Right kidney (tissue), 9 donors: ENCODE measurements at places on chromosomes 3 and 15.

- DNase-seq, result no peak
Observed at GRCh38 chr3:64958199-64958843, 270.5 kb upstream of the ADAMTS9 start.

DNA sequence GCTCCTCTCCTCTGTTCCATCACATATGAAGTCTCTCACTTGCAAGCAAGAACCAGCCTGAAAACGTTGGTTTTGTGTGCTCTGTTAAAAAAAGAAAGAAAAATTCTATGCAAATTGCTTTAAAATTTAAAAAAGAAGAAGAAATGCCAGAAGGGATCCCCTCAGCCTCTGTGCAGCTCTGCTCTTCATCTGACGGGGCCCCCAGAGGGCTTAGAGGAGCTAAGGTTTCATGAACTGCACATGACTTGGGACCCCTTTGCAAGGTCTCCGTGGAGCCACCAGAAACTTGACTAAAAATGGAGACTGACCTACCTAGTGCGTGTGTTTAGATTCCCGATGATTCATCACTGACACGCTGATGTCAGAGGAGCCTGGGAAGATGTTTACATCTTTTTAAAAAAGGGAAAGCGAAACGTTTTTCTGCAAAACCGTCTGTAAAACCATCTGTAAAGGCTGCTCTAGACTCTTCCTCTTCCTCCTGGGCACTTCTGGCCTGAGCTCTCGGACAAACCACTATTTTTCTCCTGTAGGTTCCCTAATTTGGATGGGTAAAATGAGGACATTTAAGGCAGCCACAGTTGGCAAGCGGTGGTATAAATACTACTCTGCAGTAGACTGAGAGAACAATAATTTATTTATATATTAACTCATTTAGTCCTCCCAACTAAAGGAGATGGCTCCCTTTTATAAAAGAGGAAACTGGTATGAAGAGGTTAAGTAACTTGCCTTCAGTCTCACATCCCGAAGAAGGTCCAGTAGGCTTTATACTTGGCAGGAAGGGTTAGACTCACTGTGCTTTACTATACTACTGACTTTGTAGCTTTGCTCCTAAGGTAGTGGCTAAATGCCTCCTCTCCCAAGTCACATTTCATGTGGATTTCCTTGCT lies 67.2 kb upstream of the POLG start:
- DNase-seq, result no peak

DNA sequence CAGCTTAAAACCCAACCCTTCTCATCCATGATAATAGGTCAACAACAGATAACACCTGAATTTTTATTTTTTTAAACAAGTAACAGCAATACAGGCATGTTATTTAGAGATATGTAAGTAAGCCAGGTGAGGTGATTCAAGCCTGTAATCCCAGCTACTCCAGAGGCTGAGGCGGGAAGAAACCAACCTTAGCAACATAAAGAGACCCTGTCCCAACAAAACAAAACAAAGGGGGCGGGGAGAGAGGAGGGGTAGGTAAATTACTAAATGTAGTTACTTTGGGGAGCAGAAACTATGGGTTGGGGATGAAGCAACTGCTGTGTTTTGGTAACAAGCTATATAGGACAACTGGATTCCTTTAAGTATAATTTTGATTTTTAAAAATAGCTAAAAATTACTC lies 47.0 kb downstream of the GNB4 start:
- no peak for DNase-seq

GRCh38 chr15:27260523-27260922 lies 289.5 kb downstream of the GABRG3 start:
- no peak for DNase-seq

GRCh38 chr3:14605744-14606143 lies 45.8 kb upstream of the CCDC174 start:
- no peak for DNase-seq

DNA sequence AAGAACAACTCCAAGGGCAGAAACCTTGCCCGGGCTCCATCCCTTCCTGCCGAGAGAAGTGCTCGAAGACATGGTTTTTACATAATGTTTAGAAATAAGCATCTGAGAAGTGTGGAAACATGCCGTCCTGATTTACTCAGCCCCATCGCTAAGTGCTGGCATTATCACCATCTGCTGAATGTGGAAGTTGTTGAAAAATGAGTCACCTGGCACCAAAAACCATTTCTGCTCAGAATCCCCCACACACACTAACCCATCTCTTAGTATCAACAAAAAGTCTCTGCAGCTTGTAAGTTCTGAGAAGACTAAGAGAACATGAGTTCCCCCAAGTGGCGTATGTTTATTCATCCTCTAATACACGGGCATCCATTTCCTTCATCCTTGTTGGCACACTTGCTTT lies 51.0 kb upstream of the ARL8B start:
- no peak for DNase-seq

DNA sequence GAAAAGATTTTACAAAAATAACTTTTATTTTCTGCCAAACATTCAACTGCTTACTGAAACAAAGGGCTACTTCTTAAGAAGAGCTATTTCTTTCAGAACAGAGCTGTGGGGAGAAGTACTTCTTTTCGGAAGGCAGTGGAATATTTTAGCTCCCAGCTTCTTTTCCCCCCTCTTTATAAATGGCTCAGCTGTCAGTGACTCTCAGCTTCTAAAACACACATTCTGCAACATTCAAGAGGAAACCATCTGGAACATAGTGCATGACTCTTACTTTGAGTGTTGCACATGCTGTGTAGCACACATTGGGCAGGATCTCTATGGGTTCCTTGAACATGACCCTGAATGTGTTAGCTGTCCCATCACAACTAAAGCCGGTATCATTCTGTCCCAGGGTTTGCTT lies 7.0 kb upstream of the C15orf40 start:
- DNase-seq, result no peak

DNA sequence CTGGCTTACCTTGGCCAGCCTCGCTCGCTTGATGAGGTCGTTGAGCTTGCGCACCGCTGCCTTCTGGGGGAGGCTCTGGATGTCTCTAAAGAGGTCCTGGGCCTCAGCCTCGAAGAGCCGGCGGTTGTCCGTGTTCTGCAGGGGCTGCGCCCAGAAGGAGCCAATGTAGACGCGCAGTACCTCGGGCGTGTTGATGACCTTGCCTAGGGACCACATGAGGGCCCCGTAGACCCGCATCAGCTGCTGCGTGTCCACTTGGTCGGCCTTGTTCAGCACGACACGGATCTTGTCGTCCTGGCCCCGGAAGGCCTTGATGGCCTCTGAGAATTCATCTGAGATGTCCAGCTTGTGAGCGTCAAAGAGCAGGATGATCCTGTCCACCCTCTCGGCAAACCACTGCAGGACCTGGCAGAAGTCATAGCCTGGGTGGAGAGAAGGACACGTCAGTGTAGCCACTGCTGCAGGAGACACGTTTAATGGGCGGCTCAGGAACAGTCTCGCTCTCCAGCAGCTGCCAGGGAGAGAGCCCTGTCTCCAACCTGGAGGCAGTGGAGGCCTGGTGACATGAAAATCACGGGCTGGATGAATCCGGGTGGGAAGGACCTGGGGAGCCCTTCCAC lies 25.5 kb upstream of the SPTBN5 start:
- DNase-seq, result no peak

DNA sequence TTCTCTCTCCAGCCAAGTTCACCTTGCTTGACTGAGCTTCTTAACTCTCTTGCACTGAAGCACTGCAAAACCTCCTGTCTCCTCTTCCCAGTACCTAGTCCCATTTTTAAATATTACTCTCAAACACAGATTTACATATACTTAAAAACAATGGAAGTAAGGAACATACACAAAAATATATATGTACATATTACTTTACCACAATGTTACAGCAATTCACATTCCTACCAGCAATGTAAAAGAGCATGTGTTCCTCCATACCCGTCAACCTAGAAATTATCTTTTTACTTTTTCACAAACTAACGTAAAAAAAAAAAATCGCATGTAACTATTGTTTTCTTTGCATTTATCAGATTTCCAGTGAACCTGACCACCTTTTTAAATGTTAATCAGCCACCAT lies 60.4 kb downstream of the RYK start:
- DNase-seq, result no peak

- no peak for DNase-seq
Observed at GRCh38 chr3:40432793-40433192, 24.3 kb upstream of the RPL14 start.

DNA sequence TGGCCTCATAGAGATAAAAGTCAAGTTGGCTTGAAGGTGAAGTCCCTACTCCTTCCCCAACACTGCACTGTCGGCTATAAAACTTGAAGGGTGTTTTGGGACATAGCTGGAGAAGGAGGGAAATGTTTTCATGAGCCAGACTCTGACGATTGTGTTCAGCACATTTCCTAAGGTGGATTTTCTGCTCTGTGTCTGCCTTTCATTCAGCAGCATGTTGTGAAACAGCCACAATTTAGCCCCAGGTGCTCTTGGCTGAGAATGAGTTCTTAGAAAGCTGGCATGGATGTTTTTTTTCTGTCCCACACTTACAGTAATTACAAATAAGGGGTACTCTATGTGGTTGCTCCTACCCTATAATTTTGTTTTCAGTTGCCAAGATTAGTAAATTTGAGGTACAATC lies 492.4 kb downstream of the MCTP2 start:
- no peak for DNase-seq

DNA sequence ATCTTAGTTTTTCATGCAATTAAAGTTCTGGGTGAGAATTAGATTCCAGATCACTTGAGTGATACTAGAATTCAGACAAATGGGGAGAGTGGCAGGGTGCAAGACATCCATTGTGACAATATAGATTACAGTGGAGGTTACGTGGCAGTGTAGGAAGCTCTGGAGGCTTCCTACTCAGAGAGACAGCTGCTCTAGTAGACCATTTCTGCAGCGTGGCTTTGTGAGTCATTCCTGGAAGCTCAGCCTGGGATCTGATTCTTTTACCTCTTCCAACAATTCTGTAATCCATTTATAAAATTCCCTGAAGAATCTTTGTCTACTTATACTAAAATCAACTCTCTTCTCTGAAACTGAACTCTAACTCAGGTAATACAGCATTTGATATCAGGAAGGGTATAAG lies 90.4 kb upstream of the ASB14 start:
- no peak for DNase-seq

DNA sequence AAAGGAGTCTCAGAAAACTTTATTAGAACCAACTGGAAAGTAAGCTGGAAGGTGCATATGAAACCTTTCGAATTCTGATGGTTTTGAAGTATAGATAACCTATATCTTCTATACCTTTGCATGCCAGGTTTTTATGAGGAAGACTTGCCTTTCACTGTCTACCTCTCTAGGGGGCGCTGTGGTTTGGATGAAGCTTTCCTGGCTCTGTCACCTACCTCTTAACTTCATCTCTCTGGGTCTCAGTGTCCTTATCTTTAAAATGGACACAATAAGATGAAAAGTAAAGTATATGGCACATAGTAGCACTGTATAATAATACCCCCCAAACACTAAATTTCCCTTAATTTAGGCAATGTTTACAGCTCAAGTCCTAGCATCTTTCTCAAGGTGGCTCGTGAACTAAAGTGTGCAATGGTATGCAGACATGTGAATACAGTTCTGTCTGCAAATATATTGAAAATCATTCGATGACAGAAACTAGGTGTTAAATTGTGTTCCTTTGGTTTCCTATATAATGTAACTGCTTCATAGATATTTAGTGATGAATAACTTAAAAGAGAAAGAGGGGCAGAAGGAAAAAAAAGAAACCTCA lies 314.3 kb downstream of the CHST2 start:
- DNase-seq, result no peak
